ENCODE measurements at places on chromosomes 2 and 18.
A peak's percentile ranks its signal among the peaks of the same experiment; 100 is the strongest.

GRCh38 chr2:101083613-101084012 is 67.6 kb downstream of the TBC1D8 start:
- no peak overlapping the region for H3K27ac ChIP-seq
- no peak overlapping the region for H3K4me3 ChIP-seq
- DNase-seq: no peak
- no peaks in the 10 kb centered on the region for H3K4me1 ChIP-seq
- H3K36me3 ChIP-seq: no peaks in the 10 kb centered on the region
- no peaks in the 10 kb centered on the region for H3K27me3 ChIP-seq

DNA sequence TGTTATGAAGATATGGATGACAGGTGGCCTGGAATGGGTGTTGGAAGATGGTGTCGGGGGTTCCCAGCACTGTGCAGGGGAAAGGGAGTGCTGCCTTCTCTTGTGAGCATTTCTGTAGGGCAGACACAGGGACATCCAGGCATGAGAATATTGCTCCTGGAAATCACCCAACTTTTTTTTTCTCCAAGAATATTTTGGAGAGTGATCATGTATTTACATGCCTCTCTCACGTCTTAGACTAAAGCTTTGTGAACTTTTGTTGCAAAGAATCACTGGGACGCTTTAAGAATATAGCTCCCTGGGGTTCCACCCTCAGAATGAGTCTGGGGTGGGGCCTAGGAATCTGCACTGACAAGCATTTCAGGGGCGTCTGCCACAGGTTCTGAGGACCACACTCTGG is 68.7 kb downstream of the VWA3B start:
- H3K27ac ChIP-seq: no peak overlapping the region
- H3K27me3 ChIP-seq: no peaks in the 10 kb centered on the region
- H3K4me1 ChIP-seq: no peaks in the 10 kb centered on the region
- no peaks in the 10 kb centered on the region for H3K36me3 ChIP-seq

GRCh38 chr2:42882756-42883155 is 90.4 kb upstream of the HAAO start:
- no peak overlapping the region for H3K27ac ChIP-seq
- H3K27me3 ChIP-seq: no peaks in the 10 kb centered on the region
- H3K4me3 ChIP-seq: no peak overlapping the region
- no peak for DNase-seq
- H3K36me3 ChIP-seq: no peaks in the 10 kb centered on the region

GRCh38 chr2:71426721-71427120 is 26.6 kb upstream of the DYSF start:
- no peaks in the 10 kb centered on the region for H3K4me1 ChIP-seq
- H3K27ac ChIP-seq: no peak overlapping the region
- no peak overlapping the region for H3K4me3 ChIP-seq
- no peaks in the 10 kb centered on the region for H3K27me3 ChIP-seq
- DNase-seq: no peak
- H3K36me3 ChIP-seq: peaks cover 60% of the 10 kb centered on the region

GRCh38 chr18:48641981-48642380 is 103.2 kb downstream of the CTIF start:
- no peak for DNase-seq
- no peaks in the 10 kb centered on the region for H3K4me1 ChIP-seq
- no peak overlapping the region for H3K4me3 ChIP-seq
- H3K27ac ChIP-seq: no peak overlapping the region
- no peaks in the 10 kb centered on the region for H3K27me3 ChIP-seq
- no peaks in the 10 kb centered on the region for H3K36me3 ChIP-seq

- H3K4me1 ChIP-seq: no peaks in the 10 kb centered on the region
- no peak overlapping the region for H3K27ac ChIP-seq
- H3K4me3 ChIP-seq: no peak overlapping the region
These were observed 182.3 kb downstream of the INO80D start for GRCh38 chr2:205903549-205904129.

DNA sequence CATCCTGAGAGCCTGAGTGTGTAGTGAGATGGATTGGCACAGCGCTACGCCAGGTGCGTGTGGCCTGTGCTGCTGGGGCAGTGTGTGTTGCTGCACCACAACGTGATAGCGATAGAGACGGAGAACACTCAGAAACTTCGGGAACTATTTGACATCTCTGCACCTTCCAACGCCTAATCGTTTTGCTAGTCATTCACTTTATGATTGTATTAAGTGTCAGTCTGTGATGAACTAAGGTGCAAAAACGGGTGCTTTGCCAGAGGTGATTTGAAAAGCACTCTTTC is 26.0 kb upstream of the IGFBP2 start:
- no peaks in the 10 kb centered on the region for H3K4me1 ChIP-seq
- no peaks in the 10 kb centered on the region for H3K36me3 ChIP-seq
- H3K27me3 ChIP-seq: no peaks in the 10 kb centered on the region
- H3K4me3 ChIP-seq: no peak overlapping the region

- H3K27ac ChIP-seq: no peak overlapping the region
- no peak for DNase-seq
- H3K27me3 ChIP-seq: no peaks in the 10 kb centered on the region
- H3K4me1 ChIP-seq: no peaks in the 10 kb centered on the region
These were observed 25.4 kb downstream of the GREB1 start for GRCh38 chr2:11559066-11559785.

- H3K4me1 ChIP-seq: no peaks in the 10 kb centered on the region
- no peaks in the 10 kb centered on the region for H3K27me3 ChIP-seq
- H3K27ac ChIP-seq: no peak overlapping the region
- no peaks in the 10 kb centered on the region for H3K36me3 ChIP-seq
- no peak overlapping the region for H3K4me3 ChIP-seq
- no peak for DNase-seq
These were observed 505.8 kb downstream of the ZEB2 start for GRCh38 chr2:144014103-144014502.

- H3K4me1 ChIP-seq: peaks cover 58% of the 10 kb centered on the region
- H3K36me3 ChIP-seq: peaks cover 33% of the 10 kb centered on the region
- no peaks in the 10 kb centered on the region for H3K27me3 ChIP-seq
- H3K27ac ChIP-seq: peak overlapping the region; percentile 98
These were observed 1.2 kb downstream of the TGOLN2 start for GRCh38 chr2:85326406-85327159.

DNA sequence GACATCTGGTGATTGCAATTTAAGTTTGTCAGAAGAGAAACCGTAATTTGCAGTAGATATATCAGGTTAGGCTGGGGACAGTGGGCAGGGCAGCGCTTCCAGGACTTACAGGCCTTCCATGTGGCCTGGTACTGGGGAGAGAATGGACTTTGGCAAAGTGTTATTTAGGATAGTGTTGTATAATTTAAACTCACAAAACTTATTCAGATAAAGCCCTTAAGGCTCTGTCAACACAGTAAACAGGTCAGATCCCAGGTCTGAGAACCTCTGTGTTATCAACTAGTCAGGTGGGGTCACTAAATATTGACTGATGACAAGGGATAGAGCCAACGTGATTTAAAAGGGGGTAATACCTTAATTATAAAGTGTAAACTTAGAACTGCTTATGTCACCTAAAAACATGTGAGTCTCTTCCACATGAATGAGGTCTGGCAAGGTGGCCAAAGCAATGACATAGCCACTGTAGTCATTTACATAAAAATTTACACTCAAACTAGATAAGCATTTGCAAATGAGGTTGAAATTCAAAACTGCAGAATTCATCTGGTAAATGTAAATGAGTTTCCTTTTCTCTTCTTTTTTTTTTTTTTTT is 80.2 kb upstream of the DNMT3A start:
- no peak overlapping the region for H3K27ac ChIP-seq
- H3K4me1 ChIP-seq: no peaks in the 10 kb centered on the region
- H3K27me3 ChIP-seq: no peaks in the 10 kb centered on the region

- no peaks in the 10 kb centered on the region for H3K36me3 ChIP-seq
- no peaks in the 10 kb centered on the region for H3K27me3 ChIP-seq
- DNase-seq: peak; percentile 17
- peaks cover 9% of the 10 kb centered on the region for H3K4me1 ChIP-seq
These were observed 140.0 kb downstream of the ZEB2 start for GRCh38 chr2:144379851-144380311.

DNA sequence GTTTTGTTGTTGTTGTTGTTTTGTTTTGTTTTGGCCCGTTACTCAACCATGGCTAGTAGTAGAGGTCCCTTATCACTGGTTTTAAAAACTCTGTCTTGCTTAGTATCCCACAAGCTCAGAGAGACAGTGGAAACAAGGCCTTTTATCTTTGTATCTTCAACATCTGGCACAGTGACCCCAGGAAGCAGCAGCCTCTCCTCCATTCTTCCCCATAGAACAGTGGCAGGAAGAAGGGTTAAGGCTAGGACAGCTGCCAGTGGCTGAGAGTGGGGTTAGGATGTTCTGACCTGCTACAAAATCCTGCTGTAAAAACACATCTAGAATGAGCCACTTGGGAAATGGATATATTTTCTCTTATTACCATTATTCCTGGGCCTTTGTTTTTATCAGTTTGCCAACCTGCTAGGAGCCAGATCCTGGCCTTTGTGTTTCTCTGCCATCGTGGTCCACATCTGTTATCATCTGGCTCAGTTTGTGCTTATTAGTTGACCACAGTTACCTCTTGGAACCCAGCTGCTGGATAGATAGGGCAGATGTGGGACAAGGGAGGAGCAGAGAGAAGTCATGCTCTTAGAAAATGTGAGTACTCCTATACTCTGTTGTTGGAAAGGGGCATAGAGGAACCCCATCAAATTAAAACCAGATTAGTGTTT is 246.8 kb downstream of the AGPS start:
- H3K27me3 ChIP-seq: peaks cover 7% of the 10 kb centered on the region
- H3K4me3 ChIP-seq: no peak overlapping the region
- no peak for DNase-seq
- H3K36me3 ChIP-seq: no peaks in the 10 kb centered on the region
- no peak overlapping the region for H3K27ac ChIP-seq

- no peaks in the 10 kb centered on the region for H3K36me3 ChIP-seq
- peak overlapping the region; percentile 83 for H3K4me3 ChIP-seq
- H3K4me1 ChIP-seq: peaks cover 64% of the 10 kb centered on the region
- peak; percentile 62 for DNase-seq
These were observed 405 bp downstream of the PPP3R1 start for GRCh38 chr2:68251855-68252399.

- DNase-seq: no peak
- peaks cover 95% of the 10 kb centered on the region for H3K4me1 ChIP-seq
- no peak overlapping the region for H3K27ac ChIP-seq
- H3K27me3 ChIP-seq: no peaks in the 10 kb centered on the region
- no peak overlapping the region for H3K4me3 ChIP-seq
These were observed 37.1 kb downstream of the AGFG1 start for GRCh38 chr2:227509076-227509475.

DNA sequence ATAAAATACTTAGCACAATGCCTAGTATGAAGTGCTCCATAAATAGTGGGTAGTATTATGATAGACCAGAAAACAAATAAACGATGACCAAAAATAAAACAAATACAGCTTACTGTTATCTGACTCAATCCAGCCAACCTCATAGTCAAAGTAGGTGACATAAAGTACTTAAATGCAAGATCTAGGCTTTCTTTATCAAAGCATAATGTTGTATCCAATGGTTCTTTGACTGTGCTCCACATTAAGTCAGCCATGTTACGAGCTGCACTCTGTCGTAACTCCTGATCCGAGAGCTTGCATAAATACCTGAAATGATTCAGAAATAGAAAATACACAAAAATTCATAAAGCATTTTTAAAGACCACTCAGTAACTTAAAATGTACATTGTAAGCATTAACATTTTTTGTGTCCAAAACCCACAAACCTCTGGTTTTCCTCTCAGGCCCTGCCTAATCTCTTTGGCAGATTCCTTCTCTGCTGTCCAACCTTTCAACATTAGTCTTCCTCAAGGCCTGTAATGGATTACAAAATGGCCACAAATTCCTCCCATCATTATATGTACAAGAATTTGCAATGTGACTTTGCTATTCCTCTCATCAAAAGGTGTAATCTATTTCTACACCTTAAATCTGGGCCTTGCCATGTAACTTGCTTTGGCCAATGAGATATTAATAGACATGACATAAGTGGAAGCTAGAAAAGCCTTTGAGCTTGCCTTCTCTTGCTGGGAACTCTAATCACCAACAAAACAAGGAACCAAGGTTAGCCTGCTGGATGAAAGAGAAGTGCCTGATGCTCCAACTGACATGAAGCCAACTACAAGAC is 90.6 kb downstream of the USP34 start:
- DNase-seq: no peak
- no peak overlapping the region for H3K4me3 ChIP-seq
- no peaks in the 10 kb centered on the region for H3K27me3 ChIP-seq
- H3K36me3 ChIP-seq: peaks cover 36% of the 10 kb centered on the region

DNA sequence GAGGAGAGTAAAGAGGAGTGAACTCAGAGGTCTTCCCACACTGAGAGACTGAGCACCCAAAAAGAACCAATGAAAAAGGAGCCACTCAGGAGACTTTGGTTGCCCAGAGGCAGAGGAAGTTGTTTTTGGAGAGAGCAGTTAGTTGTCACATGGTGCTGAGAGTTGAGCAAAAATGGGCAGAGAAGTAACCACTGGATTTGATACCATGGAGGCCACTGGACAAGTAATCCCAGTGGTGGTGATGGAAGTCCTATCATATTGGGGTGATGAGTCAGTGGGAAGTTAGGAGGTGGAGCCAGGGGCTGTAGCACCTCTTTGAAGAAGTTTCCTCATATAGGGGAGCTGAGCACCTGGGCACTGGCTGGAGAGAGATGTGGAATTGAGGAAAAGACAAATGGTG is 235.8 kb downstream of the TPGS2 start:
- no peak overlapping the region for H3K4me3 ChIP-seq
- no peaks in the 10 kb centered on the region for H3K27me3 ChIP-seq
- no peak overlapping the region for H3K27ac ChIP-seq
- H3K4me1 ChIP-seq: no peaks in the 10 kb centered on the region
- no peaks in the 10 kb centered on the region for H3K36me3 ChIP-seq

DNA sequence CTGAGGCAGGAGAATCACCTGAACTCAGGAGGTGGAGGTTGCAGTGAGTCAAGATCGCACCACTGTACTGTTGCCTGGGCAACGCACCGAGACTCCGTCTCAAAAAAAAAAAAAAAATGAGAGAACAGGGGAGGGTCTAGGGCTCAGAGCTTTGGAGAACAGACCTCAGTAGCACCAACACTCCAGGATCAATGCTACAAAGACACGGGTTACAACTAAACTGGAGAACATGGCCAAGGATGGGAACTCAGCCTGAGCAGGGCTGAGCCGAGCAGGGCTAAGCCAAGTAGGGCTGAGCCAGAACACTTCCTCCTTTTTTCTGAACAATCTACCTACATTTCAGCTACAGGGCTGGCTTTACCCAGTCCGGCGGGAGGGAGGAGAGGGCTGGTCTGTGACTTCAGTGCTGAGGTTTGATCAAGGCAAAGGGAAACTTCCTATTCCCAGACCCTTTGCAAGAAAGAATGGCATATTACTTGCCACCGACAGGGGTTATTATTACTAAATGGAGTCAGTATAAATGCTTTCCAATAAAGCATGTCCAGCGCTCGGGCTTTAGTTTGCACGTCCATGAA is 2.9 kb upstream of the CASP8 start:
- no peaks in the 10 kb centered on the region for H3K36me3 ChIP-seq
- DNase-seq: peak; percentile 81
- H3K4me1 ChIP-seq: peaks cover 79% of the 10 kb centered on the region
- H3K4me3 ChIP-seq: peak overlapping the region; percentile 57

DNA sequence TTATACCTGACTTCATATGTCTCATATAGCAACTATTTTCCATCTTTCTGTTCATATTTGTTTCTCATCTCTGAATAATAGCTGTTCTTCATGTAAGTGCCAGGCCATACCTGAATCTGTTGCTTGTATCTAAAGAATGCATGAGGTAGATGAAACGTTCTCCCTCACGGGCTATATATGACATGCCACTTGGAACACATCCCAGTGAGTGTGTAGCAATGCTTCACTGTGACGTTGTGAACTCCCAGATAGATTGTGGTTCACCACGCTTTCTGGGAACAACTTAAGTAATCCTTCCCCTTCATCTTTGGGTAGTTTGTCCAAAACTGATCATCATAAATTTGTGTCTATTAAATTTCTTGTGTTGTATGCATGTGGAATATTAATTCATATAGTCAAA is 60.1 kb downstream of the RDH14 start:
- H3K4me3 ChIP-seq: no peak overlapping the region
- no peak overlapping the region for H3K27ac ChIP-seq
- H3K4me1 ChIP-seq: no peaks in the 10 kb centered on the region
- H3K27me3 ChIP-seq: no peaks in the 10 kb centered on the region
- no peaks in the 10 kb centered on the region for H3K36me3 ChIP-seq
